ENCODE measurements at places on chromosomes 5 and 9. TPM values are rescaled to one million over a fixed set of nuclear protein-coding genes. Genes with fewer than 3 reads are reported as not detected.

DNA sequence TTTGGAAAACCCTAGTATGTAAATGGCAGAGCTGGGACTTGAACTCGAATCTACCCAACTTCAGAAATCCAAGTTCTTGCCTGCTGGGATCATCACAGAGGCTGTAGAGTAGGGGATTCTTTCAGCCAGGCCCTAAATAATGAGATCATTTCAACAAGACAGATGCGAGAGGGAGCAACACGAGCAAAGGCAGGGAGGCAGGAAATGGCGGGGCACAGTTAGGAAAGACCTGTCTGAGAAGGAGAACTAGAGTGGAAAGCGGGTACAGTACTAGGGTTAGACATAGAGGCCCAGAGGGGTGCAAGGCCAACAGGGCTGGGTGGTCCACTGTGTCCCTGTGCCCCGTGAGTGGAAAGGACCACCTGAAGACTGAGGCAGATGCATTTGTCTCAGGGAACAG is 46.1 kb downstream of the MVB12B start:
- no peak for DNase-seq

- no peak for DNase-seq
These were observed at the start of gene PRRT1B for GRCh38 chr9:131545003-131545785. Gene PRRT1B, plus strand, starts transcription at chr9:131545523. Its CDS starts 93 bp downstream, at chr9:131545616.

GRCh38 chr9:113620377-113621161 is 157.0 kb downstream of the RGS3 start:
- DNase-seq, result peak; percentile 94

DNA sequence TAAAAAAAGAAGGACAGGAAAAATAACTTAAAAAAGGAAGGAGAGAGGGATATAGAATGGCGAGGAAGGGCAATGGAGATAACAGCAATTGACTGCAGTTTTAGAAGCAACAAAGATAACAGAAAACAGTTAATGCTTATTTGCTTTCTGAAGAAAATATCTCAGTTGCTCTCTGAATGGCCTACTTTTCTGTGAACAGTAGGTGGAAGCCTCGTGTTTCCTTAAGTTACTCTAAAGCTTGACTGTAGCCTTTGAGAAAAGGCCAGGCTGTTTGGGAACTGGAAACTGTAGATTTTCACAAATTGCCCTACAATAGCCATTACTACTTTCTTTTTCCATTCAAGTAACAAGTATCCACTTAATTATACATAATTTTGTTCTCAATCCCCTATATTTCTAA is 404.5 kb downstream of the YTHDC2 start:
- DNase-seq, result no peak

DNA sequence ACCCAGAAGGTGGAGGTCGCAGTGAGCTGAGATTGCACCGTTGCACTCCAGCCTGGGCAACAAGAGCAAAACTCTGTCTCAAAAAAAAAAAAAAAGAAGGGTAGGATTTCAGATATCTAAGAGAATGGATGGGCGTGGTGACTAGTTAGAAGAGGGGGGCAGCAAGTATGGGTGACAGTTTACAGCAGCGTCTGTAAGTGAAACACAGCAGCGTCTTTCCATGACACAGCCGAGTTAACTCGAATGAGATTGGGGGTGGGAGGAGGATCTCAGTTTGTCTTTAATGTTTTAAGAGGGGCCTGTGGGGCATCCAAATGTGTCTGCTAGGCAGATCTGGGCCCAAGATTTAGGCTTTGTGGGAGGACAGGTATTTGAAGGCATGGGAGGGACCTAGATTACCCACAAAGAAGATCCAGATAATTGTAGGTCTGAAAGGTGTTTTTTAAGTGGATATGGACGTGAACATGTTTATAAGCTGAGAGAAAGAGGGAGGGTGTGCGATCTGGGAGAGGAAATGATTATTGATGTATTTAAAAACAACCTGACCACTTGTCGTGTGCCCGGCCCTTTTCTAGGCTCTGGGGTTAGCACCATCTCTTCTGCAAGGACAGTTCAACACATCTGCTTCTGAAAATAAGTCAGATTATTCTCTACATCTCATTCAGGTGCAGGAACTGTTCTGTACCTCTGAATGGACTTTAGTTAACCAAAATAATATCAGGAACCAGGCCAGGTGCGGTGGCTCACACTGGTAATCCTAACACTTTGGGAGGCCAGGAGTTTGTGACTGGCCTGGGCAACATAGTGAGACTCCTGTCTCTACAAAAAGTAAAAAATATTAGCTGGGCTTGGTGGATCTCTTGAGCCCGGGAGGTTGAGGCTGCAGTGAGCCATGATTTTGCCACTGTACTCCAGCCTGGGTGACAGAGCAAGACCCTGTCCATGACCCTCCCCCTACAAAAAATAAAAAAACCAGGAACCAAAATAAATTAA is 2.5 kb downstream of the CEP78 start:
- DNase-seq, result no peak

DNA sequence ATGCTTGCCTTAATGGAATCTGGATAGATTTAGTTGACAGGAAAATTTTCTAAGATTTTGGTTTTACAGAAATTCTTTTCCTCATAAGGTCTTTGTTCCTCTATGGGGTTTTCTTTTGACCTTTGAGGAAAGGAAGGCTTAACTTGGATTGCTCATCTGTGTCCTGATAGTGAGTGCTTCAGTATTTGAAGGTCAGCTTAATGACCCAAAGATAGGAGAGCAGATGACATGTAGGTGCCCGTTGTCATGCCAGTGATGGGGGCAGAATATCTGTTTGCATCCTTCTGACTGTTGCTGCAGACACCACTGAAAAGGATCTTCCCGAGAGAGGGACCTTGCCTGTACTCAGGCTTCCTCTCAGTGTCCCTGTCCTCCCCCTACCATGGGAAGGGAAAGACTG is 30.9 kb downstream of the MEGF10 start:
- DNase-seq, result no peak

- no peak for DNase-seq
These were observed 118.4 kb upstream of the DAPK1 start for GRCh38 chr9:87379300-87379699.

DNA sequence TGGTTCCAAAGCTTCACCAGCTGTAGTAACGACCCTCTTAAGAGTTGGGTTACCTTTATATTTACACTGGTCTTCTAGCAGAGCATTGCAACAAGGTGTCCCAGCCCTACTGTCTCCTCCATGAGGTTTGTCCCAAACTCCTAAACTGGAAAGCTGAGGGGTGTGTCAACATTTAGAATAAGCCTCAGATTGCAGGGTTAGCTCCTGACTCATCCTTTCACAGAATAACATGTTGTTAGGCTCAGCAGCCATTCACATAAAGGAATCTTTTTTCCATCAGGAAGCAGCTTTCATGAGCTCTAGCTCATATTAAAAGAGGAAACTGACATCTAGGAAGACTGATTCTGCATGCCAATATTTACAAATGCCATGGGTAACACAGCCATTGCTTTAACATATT is 238.7 kb downstream of the EFNA5 start:
- DNase-seq, result peak; percentile 35

DNA sequence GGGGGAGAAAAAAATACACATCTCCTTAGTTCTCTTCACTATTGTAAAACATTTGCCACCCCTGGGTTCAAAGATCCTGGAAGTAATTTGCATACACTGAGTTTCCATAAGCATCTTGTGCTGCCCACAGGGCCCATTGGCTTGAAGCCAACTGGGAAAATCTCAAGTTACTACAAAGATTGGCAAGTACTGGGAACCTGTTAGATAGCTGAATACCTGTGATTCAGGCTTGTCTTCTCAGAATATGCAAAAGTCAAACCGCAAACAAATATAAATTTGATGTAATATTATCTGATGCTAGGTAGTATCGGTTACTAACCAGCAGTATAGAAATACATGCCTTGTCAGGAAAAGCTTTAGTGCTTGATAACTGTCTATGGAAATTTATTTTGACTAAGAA is 156.9 kb upstream of the FST start:
- no peak for DNase-seq

GRCh38 chr5:172303572-172304335 is 20.2 kb upstream of the UBTD2 start:
- no peak for DNase-seq

GRCh38 chr5:153711755-153712154 is 221.3 kb downstream of the GRIA1 start:
- no peak for DNase-seq

- peak; percentile 41 for DNase-seq
These were observed 9.0 kb downstream of the CDX1 start for GRCh38 chr5:150175536-150175935.

The PCDHB9 gene
- 11.9 TPM for total RNA-seq

The MYOZ3 gene
- total RNA-seq, result not detected

The RASEF gene
- 0.08 TPM for total RNA-seq

The CTXN3 gene
- total RNA-seq, result not detected

The MACIR gene
- 21.1 TPM for total RNA-seq

The CCL28 gene
- not detected for total RNA-seq

The RNF224 gene
- not detected for total RNA-seq

The BRD3OS gene
- total RNA-seq, result 23.1 TPM

Measured in H4 (cell line).